ENCODE measurements at places on chromosomes 11 and 22. TPM values are rescaled to one million over a fixed set of nuclear protein-coding genes. Genes with fewer than 3 reads are reported as not detected.

SCGB1A1 gene
- total RNA-seq = not detected

HBB gene
- total RNA-seq = not detected

OR2AG2 gene
- total RNA-seq = 0.04 TPM

WNT7B gene
- total RNA-seq = 15.3 TPM

AP1B1 gene
- 71.6 TPM for total RNA-seq

ZP1 gene
- not detected for total RNA-seq

TRIM49C gene
- not detected for total RNA-seq

OR52H1 gene
- total RNA-seq = 0.75 TPM

OR52I2 gene
- total RNA-seq = not detected

PARVA gene
- 45.9 TPM for total RNA-seq

CHEK2 gene
- 10.3 TPM for total RNA-seq

KRTAP5-10 gene
- not detected for total RNA-seq

MMP12 gene
- total RNA-seq = not detected

DNA sequence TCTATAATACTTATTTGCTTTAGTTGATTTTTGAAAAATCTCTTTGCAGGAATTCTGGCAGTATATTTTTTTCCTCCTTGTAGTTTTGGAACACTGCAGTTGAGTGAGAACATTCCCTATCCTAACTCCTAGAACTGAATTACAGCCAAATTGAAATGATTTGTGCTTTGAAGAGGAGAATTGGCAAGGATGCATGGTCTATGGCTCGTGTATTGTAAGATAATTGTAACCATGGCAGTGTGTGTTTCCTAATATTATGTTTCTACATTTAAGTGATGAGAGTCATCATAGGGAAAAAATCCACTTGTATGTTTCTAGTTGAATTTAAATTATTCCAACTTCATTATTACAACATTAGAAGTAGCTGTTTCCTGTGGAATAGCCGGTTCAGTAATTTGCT, 80.9 kb upstream of the MYO18B start:
- DNase-seq = no peak

DNA sequence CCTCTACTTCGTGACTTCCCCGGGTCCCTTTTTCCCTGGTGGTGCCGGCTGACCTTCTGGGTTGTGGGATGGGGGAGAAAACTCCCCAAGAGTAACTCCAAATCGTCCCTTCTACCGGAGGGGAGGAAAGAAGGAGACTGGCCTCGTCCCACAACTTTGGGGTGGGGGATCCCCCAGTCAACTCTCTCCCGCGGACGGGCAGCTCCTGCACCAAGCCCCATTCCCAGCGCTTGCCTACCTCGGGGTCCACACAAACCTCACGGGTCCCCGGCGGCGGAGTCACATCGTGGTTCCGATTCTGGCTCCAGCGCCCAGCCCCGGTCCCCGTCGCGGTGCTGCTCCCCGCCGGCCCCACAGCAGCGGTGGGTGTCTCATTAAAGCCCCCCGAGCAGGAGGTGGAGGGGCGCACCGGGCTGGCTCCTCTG, 317 bp downstream of the BDNF start:
- no peak for DNase-seq

DNA sequence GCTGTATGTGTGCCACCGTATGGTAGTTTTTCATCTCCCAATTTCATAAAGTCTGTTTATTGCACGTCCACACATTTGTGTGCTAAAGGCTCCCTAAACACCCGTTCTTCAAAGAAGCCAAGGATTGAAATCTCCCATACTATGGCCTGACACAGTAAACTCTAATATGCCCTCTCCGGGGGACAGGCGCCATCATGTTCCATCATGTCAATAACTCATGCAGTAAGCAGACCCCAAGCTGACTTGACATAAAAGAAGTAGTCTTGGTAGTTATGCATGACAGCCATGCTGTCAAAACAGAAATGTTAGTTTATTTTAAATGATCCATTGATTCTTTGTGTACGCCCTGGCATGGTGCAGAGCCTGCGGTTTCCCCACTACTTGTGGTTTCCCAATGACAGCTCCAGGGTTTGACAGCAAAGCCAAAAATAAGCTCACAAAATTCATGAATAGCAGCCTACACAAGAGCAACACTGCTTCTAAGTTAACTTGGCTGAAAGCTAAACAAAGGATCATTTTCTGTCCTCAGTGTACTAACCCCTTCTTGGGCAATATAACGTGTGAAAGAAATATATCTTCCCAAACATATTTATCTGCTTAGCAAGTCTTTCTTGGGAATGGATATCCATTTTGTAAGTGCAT, 56.5 kb upstream of the CABP7 start:
- no peak for DNase-seq

GRCh38 chr11:110059706-110060463, 33.3 kb upstream of the ZC3H12C start:
- DNase-seq = no peak

DNA sequence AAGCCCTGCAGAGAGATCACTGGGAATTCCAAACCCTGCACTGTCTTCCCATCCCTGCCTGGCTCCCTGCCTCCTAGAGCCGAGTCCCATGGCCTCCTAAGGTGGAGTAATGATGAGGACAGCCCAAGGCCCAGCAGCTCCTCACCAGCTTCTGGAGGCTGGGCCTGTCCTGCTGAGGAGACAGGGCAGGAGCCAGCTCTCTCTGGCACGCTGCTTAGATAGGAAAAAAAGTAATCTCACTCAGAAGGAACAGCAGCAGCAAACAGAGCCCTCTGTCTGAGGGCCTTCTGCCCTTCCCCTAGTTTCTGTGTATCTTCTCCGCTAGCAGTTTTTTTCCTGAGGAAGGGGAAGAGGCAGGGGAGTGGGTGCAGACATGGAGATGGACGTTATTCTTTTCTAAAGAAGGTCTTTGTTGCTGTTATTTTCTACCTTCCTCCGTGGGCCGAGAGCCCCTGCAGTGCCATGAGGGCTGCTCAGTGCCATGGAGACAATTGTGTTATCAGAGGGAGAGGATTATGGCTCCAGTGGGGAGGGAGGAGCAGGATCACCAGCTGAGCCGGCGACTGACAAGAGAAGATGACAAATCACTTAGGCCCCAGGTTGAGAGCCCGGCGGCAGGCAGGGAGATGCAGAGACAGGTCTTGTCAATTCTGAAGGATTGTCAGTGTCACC, 315.3 kb downstream of the BUD13 start:
- DNase-seq = no peak

GRCh38 chr11:47328449-47329390, 23.8 kb downstream of the MYBPC3 start:
- DNase-seq = no peak

- no peak for DNase-seq
These were observed 5.7 kb upstream of the SCGB1A1 start for GRCh38 chr11:62413060-62413696.

DNA sequence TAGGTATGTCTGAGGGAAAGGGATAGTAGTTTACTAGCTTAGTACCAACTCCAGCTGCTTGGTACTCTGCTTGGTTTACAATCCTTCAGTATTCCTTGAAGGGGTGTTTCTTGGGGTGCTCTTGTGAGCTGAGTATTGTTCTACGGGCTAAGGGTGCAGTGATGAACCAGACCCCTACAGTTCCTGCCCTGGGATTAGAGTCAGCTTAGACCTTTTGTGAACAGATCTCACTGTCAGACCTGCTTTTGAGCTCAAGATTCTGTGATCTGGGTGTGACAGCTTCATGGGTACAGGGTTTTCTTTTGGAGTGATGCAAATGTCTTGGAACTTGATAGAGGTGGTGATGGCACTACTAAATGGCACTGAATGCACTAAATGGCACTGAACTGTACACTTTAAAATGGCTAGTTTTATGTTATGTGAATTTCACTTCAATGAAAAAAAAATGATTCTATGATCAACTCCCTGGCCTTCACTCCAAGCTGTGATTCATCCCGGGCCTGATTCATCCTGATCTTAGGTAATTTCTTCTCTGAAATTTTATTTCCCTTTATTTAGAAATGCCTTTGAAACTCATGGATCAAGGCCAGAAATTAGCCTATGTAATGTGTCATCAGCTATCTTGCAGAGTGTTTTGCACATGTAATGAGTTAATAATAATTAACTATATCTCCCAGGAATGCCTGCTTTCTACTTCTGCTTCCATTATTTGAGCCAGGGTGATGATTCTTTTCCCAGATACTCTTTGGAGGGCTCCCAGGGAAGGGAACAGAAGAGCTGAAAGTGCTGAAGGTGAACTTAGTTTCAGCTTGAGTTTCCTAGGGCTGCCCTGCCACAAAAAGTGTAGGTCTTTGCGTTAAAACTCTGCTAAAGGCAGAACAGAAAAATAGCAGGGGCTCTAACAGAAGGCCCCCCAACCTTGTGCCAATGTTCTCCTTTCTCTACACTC, 87.9 kb downstream of the NCAM1 start:
- peak; percentile 18 for DNase-seq

GRCh38 chr11:33869481-33870422, 22.1 kb downstream of the LMO2 start:
- no peak for DNase-seq

- peak; percentile 66 for DNase-seq
These were observed 106.8 kb downstream of the RBFOX2 start for GRCh38 chr22:35921777-35922176.

- DNase-seq = peak; percentile 14
These were observed 41.1 kb downstream of the GRAMD4 start for GRCh38 chr22:46661221-46661851.

DNA sequence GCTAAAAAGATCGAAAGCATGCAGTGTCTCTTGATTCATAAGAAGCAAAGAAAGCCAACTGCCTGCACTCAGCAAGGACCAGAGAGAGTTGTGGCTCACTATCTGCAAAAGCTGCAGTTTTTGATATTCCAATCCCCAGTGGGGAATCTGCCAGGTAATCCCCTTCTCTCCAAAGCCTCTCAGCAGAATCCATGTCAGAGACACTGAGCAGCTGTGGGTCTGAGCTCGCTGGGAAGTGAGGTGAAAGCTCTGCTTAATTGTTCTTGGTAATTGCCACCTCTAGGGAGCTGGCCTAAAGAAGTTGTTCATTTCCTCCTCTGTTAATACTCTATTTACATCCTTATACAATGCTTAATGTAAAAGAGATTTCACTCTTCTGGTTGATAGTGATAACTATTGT, 261.3 kb upstream of the LRRC4C start:
- no peak for DNase-seq

DNA sequence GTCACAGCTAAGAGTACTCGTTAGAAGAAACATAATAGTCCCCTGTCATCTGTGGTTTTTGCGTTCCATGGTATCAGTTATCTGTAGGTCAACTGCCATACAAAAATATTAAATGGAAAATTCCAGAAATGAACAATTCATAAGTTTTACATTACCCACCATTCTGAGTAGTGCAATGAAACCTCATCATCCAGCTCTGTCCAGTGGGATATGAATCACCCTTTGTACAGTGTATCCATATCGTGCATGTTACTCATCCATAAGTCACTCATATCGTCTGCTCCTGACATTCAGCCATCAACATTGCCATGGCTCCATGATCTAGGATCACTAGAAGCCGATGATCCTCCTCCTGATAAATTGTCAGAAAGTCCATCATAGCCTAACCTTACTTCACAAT, 174.9 kb upstream of the C11orf87 start:
- no peak for DNase-seq

DNA sequence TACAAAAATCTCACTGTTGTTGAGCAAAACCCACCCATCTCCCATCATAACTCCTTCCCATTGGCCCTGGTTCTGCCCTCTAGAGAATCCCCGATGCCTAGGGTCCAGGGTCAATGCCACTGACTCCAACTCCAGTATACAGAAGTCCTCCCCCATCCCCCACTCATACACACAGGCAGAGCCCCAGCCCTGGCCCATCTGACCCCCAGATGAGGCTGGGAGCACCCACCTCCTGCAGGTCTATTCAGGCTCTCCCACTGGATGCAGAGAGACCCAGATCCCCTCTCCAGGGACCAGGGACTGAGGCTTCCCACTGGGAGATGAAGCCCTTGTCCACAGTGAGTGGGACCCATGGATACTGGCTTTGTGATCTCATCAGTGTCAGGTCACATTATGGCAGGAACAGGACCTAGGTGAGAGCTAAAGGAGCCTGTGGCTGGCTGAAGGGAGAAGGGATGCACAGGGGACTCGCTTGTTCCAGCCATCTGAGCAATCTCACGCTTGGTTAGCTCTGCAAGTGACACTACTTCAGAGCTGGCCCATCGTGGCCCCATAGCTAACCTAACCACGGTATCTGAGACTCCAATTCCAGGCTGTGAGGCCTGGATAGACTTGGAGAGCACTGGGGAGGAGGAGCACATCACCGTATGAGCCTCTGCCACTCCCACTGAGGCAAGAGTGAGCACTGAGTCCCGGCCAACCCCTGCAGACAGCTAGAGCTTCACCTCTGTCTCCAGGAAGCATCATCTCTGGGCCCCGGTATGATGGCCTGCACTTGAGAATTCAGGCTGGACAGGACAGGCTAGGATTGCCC, 35.7 kb downstream of the TRIM29 start:
- DNase-seq = no peak

GRCh38 chr22:28466399-28466798, 213.2 kb downstream of the TTC28 start:
- DNase-seq = no peak

- DNase-seq = no peak
These were observed 30.3 kb upstream of the MYEOV start for GRCh38 chr11:69263736-69264052.

DNA sequence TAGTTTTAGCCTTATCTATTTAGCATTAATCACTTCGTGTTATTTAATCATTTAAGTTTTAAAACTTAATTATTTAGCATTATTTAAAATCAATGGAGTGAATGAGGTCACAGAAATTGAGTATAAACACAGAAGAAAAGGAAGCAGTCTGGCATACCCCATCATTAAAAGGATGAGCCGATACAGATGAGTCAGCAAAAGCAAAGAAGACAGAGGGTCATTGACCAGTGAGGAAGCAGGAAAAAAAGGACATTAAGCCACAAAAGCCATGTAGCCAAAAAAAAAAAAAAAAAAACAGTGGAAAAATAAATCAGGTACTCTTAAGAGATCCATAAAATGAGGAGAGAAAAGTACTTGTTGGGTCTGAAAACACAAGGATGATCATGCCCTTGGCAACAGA, 71.5 kb downstream of the TYR start:
- DNase-seq = no peak

GRCh38 chr11:118545533-118545932, 14.5 kb downstream of the TMEM25 start:
- DNase-seq = no peak

GRCh38 chr11:2683806-2684205, 16.0 kb downstream of the KCNQ1OT1 start:
- no peak for DNase-seq

DNA sequence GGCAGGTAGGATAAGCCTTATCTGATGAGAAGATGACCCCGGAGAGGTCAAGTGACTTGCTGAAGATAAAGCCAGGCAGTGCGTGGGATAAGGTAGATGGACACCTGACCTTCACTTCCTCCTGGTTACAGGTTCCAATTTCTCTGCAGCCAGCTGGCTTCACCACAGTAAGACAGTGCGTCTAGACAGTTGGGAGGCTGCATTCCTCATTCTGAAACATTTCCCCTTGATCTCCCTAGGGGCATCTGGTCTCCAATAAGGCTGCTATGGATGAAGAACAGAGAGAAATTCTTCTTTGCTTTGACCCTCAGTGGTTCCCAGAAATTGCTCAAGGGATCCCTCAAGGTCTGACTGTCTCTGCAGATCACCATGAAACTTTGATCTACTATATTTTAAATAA, 211.3 kb downstream of the MYO18B start:
- no peak for DNase-seq

GRCh38 chr11:112874980-112875379, 86.2 kb upstream of the NCAM1 start:
- no peak for DNase-seq

- no peak for DNase-seq
These were observed 336.1 kb downstream of the LARGE1 start for GRCh38 chr22:33584152-33584551.

- DNase-seq = no peak
These were observed 101.0 kb downstream of the PDE2A start for GRCh38 chr11:72573072-72573854.

Measured in kidney epithelial cell (primary cell).